ENCODE measurements at places on chromosomes 13 and 19.

GRCh38 chr13:106573868-106574267, 5.9 kb upstream of the ARGLU1 start:
- no peak for DNase-seq

DNA sequence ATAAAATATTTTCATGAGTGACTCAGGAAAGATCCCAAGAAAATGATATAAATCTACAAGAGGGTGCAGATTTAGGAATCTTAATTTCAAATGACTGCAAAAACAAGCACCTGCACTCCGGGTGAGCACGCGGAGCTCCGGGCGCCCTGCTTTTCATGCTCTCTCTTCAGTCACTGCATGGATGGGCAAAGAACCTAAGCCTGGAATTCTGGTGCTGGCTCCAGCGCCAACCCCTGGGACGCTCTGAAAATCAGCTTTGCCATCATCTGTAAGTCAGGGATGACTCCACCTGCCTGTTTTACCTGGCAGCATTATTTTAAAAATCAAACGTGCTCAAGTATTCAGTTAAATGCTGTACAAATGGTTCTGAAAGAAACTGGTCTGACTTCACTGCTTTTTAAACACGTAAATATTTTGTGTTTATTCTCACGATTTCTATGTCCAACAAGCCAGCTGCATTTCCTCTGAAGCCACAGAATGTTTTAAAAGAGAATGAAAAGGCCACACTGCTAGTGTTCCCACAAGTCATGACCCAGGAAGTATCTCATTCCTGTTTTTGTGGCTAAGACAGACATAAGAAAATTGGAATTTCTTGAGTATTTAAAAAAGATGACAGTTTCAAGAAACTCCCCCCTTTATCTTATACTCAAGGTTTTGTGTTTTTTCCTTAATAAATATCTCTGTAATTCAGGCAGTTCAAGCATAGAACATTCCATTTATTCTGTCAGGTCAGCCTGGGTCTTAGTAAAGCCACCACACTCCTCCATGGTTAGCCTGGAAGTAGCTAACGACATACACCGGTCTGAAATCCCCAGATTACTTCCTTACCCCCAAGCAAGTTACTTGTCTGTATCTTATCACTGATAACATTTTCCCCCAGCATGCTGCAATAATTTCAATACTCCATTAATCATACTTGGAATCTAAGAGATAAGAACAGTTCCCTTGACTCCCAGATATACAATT, 81.1 kb downstream of the COL4A1 start:
- DNase-seq = no peak

DNA sequence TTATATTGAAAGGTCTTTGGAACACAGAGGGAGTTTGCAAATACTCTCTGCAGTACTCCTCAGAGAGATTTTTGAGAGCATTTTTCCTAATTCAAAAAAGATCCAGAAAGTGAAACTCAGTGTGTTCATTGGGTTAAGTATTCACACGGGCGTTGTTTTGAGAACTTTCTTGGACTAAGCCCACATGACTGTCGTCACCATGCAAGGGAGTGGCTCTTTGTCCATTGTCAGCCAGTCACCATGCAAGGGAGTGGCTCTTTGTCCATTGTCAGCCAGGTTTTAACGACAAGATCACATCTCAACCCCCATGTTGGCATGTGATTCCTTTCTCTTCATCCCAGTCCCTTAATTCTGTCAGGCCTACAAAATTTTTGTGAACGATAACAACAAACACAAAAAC, 81.2 kb upstream of the STK24 start:
- no peak for DNase-seq

DNA sequence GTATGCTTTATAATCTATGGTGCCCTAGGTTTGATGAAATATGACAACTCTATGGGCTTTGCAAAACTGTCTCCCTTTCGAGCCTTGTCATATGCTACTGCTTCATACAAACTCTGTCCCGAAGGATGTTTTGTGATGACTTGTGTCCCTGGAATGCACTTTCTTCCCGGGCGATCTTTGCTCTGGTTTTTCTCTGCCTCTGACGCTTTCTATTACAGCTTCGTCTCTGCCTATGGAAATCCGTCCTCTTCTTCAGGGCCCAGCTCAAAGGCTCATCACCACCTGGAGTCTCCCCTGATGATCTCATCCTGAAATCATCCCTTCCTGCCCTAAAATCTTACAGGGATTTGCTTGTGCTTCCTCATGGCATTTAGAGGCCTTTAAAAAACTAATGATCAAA, 191.5 kb upstream of the KL start:
- no peak for DNase-seq

- no peak for DNase-seq
Measured at GRCh38 chr19:28454083-28454482, 758.9 kb downstream of the UQCRFS1 start.

DNA sequence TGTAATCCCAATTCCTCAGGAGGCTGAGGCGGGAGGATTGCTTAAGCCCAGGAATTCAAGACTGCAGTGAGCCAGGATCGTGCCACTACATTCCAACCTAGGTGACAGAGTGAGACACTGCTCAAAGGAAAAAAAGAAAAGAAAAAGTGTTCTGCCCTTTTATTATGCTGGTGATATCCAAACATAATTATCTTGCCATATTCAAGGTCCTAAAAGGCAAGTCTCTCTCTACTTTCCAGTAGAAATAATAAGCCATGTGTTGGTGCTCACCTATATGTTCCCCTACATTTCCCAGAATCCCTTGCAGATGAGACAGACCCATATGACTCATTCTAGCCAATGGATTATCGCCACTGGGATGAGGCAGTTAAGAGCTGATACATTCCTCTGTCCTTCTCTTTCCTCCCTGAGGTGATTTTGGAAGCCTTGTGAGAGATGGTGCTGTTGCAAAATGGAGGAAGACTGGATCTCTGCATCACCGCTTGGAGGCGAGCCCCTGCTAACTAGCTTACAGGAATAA, 58.3 kb upstream of the MRI1 start:
- DNase-seq = no peak

- DNase-seq = no peak
Measured at GRCh38 chr19:4370418-4371041, 27.2 kb downstream of the MPND start.

- no peak for DNase-seq
Measured at GRCh38 chr13:99332456-99332855, 25.3 kb upstream of the GPR183 start.

DNA sequence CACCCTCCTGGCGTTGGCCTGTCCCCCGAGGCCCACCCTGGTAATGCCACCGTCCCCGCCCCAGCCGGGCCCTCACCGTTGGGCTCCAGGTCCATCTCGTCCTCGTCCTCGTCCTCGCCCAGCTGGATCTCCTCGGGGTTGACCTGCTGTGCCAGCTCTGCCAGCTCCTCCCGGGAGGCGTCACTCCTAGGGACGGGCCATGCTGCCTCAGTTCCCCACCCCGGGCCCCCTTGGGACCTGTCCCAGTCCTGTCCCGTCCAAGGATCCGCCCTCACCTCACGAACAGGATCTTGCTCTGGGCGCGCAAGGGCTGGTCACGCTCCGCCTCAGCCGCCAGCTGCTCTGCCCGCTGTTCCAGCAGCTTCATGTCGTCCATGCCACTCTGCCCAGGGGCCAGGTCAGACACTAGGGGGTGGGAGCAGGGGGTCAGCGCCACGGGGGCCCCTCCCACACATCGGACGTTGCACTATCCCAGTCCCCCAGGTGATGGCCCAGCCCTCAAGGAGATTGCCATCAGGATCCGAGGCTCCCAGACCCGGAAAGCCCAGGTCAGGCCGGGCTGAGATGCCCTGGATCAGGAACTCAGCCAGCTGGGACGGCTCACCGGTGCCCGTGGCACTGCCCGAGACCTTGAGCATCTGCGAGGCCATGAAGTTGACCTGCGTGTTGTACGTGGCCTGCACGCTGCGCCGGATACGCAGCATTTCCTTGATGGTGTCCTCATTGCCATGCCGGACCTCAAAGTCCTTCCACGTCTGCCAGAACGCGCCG, 9.5 kb downstream of the XAB2 start:
- DNase-seq = no peak

- no peak for DNase-seq
Measured at GRCh38 chr13:22193070-22193469, 522.2 kb downstream of the FGF9 start.

- DNase-seq = no peak
Measured at GRCh38 chr13:30997697-30998096, 65.2 kb downstream of the TEX26 start.

- DNase-seq = peak; percentile 24
Measured at GRCh38 chr19:3338541-3339181, 27.7 kb upstream of the NFIC start.

GRCh38 chr13:44104197-44104490, 224.4 kb downstream of the LACC1 start:
- DNase-seq = no peak

DNA sequence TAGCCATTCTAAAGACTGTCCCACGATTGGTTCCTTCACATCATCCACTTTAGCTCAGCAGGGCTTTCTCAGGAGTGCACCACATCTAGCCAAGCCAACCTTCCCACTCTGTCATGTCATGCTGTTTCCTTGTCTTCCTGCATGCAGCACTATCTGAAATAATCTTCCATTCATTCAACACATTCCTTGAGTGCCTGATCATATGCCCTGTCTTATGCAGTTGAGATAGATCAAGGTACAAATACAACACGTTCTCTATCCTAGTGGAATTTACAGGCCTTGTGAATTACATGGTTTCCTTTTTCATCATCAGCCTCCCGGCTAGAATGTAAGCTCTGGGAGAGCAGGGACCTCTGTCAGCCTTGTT, 6.8 kb upstream of the MRPS31 start:
- DNase-seq = no peak

- no peak for DNase-seq
Measured at GRCh38 chr13:106011600-106011999, 523.9 kb downstream of the EFNB2 start.

GRCh38 chr13:31957772-31958171, 73.8 kb upstream of the FRY start:
- no peak for DNase-seq

DNA sequence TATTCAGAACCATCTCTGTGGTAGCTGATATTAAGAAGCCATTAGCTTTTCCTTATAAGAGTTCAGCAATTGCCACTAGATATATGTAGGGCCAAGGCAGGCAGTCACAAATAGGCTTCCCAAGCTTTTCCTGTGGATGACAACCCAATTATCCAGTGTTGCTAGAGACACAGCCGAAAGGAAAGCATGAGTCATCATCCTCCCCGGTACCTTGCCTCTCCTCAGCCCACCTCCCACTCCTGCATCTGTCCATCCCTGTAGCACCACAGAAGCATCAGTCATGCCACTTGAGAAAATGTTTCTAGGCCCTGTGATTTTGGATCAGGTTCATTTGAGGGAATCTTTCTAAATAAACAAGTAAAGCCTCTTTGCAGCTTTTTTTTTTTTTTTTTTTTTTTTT, 204.3 kb downstream of the DNAJC15 start:
- no peak for DNase-seq
